ENCODE measurements at places on chromosomes 5 and 9.

DNA sequence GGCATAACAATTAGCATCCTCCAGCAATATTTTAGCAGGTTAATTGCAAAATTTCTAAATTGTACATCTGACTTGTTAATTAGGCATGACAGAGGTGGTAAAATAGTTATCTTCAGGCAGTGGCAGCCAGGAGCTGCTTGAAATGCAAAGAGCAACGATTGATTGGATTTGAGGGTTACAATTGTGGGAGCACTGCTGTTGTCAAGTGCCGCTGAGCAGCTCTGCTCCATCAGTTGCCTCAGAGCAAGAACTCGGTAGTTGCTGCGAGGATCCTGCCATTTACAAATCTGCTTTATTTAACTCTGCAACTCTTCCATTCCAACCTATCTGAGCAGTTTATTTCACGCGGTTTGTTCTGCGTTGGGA is 12.6 kb downstream of the PBX3 start:
- DNase-seq: no peak

DNA sequence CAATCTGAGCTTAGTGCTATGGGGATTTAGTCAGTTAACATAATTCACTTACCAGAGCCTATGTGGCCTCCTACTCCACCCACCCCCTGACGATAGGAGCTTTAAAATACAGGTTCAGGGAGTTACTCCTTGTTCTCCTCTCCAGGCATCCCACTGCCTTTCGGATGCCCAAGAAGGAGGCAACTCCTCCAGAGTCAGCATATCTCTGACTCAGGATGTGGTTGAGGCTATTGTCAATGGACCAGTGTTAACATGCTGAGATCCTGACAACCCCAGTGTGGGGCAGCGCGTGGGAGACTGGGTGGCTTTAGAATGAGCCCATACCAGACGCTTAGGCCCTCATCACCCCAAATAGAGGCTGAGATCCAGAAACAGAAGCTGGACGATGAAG is 27.4 kb downstream of the BICD2 start:
- DNase-seq: no peak

- DNase-seq: peak; percentile 67
Observed at GRCh38 chr9:75803130-75803529, 87.3 kb upstream of the PCSK5 start.

GRCh38 chr5:167511-167910 is 23.8 kb upstream of the LRRC14B start:
- DNase-seq: no peak

- peak; percentile 56 for DNase-seq
Observed at GRCh38 chr9:14111696-14112095, 202.2 kb downstream of the NFIB start.
